ENCODE measurements at places on chromosomes 7 and 10. TPM values are rescaled to one million over a fixed set of nuclear protein-coding genes. Genes with fewer than 3 reads are reported as not detected.

The PRKG1 gene
- not detected for total RNA-seq

The INHBA gene
- 0.82 TPM for total RNA-seq

The IRF5 gene
- 10.0 TPM for total RNA-seq

The OR2A5 gene
- total RNA-seq, result not detected

The NXPH1 gene
- total RNA-seq, result not detected
